ENCODE measurements at places on chromosomes 12 and 14. TPM values are rescaled to one million over a fixed set of nuclear protein-coding genes. Genes with fewer than 3 reads are reported as not detected.
A peak's percentile ranks its signal among the peaks of the same experiment; 100 is the strongest.

BATF gene
- 1.4 TPM for total RNA-seq

OVCH1 gene
- not detected for total RNA-seq

FSCB gene
- not detected for total RNA-seq

OR6C6 gene
- total RNA-seq = not detected

ADAM21 gene
- 0.17 TPM for total RNA-seq

GDF11 gene
- 6.7 TPM for total RNA-seq

GLT8D2 gene
- total RNA-seq = not detected

GRCh38 chr12:76551482-76551888 is 8.1 kb downstream of the OSBPL8 start:
- no peak for DNase-seq

- DNase-seq = peak; percentile 8
These were observed 35.8 kb downstream of the TIMELESS start for GRCh38 chr12:56413392-56413791.

DNA sequence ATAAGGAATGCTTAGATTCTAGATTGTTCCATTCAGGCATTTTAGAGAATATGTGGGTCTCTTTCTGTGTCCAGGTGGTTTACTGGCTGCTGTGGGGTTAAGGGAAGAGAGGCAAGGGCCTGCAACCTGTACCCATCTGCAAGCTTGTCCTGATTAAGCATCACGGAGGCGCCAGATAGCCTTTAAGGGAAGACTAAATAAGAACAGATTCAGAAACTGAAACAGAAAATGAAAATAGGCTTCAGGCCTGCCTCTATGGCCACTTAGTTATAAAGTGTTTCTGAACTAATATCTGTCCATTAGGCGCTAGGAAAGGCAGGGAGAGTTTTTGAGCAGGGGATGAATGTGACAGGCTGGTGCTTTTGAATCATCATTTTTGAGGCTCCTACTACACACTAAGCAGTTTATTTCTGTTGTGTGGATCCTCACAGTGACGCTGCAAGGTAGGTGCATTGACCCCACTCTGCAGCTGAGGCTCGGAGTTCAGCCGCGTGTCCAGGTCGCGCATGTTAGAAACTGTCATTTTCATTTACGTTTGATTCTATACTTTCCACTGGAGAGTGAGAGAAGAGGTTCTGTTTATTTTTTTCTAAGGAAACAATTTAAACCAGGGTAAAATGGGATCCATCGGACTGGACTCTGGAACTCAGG is 47.4 kb downstream of the SLC6A12 start:
- no peak for DNase-seq

DNA sequence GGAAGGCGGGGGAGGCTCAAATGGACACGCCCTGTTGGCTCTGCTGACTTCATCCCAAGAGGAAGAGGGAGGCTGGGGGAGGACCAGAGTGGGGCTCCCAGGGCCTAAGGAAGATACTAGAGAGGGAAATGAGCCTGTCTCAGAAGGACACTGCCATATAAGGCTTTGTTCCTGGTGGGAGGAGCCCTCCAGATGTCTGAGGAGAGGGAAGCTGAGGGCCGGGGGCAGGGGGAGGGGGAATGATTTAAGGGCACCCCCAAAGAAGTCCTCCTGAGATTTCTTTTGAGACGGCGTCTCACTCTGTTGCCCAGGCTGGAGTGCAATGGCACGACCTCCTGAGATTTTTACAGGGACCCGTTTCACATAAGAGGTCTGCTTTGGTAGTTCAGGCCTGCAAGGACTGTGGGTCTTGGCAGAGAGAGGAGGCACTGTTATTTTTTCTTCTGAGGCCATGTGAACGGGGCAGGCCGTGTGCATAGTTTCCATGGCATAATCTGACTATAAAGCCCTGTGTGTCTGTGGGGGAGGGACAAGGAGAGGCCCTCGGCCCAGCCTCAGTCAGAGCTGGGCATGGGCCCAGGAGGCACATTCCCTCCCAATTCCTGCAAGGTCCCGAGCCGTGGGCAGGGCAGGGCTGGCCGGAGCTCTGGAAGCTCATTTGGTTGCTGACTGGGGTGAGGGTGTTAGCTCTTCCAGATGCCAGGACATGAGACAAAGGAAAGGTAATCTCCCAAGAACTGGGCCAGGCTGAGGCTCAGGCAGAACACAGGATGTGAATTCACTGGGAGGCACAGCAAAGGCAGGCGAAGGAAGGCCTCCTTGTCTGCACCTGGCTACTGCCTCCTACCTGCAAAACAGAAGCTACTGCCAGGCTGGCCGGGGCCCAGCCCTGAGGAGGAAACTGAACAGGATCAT is 22.2 kb upstream of the PLEKHG3 start:
- DNase-seq = no peak

DNA sequence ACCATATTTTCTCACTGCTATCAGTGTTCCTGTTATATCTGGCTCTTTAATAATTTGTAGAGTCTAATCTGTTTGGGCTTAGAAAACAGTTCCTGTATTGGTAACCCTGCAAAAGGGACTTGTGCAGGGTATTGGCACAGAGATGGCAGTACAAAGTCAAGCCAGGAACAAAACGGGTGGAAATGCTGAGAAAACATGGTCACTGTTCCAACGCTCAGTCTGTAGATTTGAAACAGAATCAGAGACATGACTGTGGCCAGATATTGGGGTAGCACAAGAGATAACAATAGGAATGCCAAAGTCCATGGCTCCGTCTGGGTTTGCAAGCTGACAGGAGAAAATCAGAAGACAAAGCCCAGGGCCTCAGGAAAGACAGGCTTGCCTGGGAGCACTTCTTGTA is 290.7 kb upstream of the PDE3A start:
- DNase-seq = no peak

- DNase-seq = no peak
These were observed 28.5 kb downstream of the ARF6 start for GRCh38 chr14:49921401-49921800.

- no peak for DNase-seq
These were observed 237.9 kb downstream of the DACT1 start for GRCh38 chr14:58875613-58876012.

DNA sequence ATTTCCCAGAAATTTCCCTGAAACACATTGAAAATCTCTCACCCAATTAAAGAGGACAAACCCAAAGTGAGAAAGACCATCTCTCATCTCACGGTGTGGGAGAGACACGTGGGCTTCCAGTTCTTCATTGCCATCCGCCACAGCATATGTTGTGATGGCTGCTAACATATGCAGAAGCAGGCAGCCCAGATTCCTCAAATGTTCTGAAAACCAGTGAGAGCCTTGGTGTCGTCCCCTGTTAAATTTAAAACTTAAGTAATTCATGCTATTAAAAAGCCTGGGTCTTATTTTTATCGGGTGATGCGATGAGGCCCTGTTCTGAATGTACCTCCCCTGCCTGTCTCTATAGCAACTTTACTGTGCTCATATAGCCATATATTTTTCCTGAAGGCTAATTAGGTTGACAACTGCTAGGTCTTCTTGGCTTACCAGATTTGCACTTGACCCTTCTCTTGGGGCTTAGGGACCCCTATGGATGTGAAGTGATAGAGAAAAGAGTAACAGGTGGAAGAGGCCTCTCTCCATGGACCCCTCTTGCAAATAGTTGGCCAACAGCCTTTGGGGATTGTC is 2.8 kb upstream of the FGF6 start:
- no peak for DNase-seq

GRCh38 chr12:107035733-107036132 is 48.8 kb upstream of the MTERF2 start:
- no peak for DNase-seq

- DNase-seq = no peak
These were observed 116.6 kb downstream of the DAD1 start for GRCh38 chr14:22472466-22472865.
